Activated CD4-positive, alpha-beta T cell treated with anti-CD3 and anti-CD28 coated beads, Interleukin-2, amount 10 ng/mL, durations not matched to agents 24 days and 14 days (primary cell): ENCODE measurements at places on chromosomes 1 and 21. TPM values are rescaled to one million over a fixed set of nuclear protein-coding genes. Genes with fewer than 3 reads are reported as not detected.

The CTTNBP2NL gene
- 3.9 and 4.1 TPM in 2 replicates for total RNA-seq

GRCh38 chr1:157380523-157380922 lies 171.8 kb downstream of the FCRL5 start:
- no peak for DNase-seq

- DNase-seq: no peak
Measured at GRCh38 chr1:16421201-16421600, 16.0 kb downstream of the SPATA21 start.

The LRRC8B gene
- 74.5 and 76.8 TPM in 2 replicates for total RNA-seq

DNA sequence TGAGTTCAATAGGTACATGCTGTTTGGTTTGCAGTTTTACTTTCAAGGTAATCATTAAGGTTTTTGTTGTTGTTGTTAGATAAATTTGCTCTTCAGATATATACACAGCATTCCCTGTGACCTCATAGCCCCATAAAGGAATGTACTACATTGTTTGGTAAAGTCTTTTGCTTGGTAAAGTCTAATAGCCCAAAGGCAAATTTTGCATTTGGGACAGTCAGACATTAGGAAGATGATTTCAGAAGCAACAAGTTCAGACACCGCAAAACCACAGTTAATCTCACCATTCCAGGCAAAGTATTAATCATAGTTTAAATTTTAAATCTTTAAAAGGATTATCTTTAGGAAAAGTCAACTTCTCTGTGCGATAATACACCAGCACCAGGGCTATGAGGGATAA lies 32.6 kb upstream of the PYHIN1 start:
- no peak for DNase-seq

GRCh38 chr1:74714429-74715235 lies 18.2 kb downstream of the CRYZ start:
- no peak for DNase-seq

The S100A12 gene
- total RNA-seq: not detected in 2 replicates

DNA sequence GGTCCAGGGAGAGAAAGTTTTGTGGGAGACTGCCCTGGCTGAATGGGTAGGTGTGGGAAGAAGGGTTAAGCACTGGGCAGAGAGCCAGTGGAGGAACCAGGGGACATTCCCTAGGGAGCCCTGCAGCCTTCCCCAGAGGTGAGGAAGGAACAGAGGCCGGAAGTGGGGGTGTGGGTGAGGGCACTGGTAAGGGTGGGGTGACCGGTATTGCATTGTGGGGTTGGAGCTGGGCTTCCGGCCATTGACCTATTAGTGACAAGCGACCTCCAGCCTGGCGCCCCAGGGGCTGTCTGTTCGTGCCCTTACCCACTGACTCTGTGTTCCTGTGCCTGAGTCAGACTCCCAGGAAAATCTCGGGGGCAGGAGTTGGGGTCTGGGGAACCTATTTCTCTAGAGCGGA lies 3.5 kb upstream of the TSPAN1 start:
- no peak for DNase-seq

DNA sequence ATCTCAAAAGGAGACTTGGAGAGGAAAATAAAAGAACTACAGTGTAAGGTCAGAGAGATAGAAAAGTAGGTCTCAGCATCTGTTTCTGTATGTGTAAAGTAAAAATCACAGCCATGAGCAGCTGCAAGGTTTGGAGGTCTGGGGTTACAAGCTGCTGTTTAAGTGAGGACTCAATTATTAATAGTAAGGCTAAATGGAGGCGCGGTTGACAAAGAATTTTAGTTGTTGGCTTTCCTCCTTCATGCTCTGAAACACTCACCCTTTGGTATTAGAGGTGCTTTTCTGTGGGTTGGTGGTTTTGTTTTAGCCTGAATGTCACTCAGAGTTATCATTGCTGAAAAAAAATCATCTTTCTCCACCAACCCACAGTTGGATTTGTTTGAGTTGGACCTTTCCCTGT lies 59.8 kb upstream of the HAO2 start:
- peak; percentile 17 for DNase-seq

DNA sequence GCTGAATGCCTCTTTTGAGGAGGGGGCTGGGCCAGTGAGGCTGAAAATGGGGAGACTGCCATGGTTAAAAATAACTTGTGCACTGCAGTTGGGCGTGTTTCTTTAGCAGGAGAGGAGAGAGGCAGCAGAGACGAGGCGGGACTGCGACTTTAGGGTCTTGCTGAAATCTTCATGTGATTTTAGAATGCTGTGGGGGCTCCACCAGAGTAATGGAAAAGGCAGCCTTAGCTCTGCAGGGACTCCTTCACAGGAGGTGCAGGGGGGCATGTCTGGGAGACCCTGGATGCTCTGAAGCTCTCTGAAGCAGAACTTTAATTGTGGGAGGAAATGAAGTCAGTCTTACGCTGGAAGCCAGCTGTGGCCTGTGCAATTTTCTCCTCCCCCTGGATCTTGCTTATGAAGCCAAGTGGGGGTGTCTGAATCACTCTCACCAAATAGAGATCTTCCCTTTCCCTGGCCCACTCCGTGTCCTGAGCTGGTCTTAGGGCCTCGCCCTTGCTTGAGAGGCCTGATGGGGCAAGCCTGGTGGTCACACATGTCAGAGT lies 60.8 kb downstream of the NDUFS5 start:
- DNase-seq: no peak

- no peak for DNase-seq
Measured at GRCh38 chr1:227124473-227124872, 184.4 kb downstream of the COQ8A start.

DNA sequence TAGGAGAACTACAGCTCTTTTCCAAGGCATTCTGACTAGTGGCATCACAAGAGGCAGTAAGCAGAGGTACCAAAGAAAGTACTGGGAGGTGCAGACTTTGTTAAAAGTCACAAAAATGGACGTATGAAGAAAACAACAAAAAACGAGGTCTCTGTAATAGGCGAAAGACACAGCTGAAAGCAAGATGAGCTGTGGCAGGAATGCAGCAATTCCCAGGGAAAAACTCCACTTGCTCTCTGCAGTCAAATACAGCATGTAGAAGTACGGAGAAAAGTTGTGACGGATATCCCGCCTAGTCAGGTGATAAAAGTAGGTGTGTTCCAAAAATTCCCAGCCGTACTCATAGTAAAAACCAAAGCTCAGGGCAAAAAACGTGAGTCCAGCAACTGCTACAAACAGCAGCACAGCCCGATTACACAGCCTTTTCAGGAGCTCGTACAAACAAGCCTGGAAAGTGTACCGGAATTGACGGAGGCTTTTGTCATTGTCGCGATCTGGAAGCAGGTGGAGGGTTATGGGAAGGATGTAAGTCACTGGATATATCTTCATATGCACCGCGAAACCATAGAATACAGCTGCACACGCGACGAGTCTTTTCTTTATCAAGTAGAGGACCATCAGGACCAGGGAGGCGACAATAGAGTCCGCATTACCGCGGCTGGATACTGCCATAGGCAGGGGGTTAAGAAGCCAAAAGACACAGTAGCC lies 979 bp downstream of the PIGM start:
- DNase-seq: no peak

- no peak for DNase-seq
Measured at GRCh38 chr1:222181191-222181590, 366.7 kb downstream of the HHIPL2 start.

DNA sequence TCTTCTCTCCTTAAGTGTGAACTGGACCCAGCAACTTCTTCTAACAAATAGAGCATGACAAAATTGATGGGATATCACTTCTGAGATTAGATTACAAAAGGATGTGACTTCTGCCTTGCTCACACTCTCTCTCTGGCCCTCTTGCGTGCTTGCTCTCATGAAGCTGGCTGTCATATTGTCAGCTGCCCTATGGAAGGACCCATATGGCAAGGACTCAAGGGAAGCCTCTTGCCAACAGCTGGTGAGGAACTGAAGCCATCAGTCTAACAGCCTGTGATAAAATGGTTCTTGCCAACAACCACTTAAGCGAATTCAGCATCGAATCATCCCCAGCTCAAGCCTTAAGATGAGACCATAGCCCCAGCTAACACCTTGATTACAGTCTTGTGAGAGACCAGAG lies 4.8 kb upstream of the TLR5 start:
- DNase-seq: no peak

GRCh38 chr1:170853302-170853701 lies 82.0 kb upstream of the MROH9 start:
- no peak for DNase-seq

The IFNLR1 gene
- 5.3 and 5.6 TPM in 2 replicates for total RNA-seq

DNA sequence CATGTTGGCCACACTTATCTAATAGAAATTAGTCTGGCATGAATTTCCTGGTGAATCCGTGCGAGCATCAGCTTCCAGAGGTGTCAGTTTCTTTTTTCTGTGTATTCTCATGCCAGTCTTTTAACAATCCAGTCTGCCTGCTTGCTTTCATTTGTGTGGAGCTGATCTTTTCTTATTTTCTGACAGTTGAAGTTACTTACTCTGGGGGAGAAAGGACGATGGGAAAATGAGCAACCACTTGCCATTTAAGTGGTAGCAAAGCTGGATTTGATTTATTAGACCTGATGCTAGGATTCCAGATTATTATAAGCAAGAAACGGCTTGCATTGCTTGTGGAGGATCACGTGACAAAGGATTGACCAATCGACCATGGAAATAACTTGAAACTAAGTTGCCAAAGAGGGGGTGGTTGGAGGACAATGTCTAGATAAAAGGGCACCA lies 24.3 kb upstream of the APP start:
- no peak for DNase-seq

DNA sequence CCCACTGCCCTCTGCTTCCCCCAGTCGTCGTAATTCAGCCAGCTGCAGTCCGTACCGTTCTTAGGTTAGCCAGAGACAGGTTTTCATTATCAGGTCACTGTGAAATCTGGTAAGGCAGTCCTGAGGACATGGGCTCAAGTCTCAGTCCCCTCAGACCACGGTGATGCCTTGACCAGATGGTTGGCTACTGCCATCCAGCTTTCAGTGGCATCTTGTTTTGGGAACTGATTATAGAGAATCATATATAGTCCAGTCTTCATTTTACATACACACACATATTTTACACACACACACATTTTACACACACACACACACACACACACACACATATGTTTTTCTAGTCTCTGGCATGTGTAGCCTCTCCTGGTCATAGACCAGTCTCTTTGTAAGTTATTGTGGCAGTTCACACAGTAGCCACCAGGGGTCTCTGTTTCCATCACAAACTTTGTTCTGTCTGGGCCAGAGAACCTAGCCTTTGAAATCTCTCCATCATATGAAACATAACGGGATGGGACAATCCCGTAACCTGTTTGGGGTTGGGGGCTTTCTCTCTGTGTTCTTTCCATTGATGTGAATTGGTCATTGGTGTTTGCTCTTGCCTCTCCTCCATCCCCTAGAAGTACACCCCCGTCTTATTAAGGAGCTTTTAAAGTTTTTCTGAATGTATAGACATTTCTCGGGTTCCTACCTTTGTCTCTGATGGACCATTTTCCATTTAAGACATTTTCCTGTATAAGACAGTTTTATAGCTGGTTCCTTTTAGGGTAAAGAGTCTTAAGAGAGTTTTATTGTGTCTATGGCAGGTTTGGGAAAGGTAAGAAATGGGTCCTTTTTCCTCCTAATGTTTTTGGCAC lies 8.4 kb upstream of the IKBKE start:
- DNase-seq: peak; percentile 94

The CD1E gene
- total RNA-seq: not detected in 2 replicates

The ESPN gene
- total RNA-seq: 0.49 and 1.3 TPM in 2 replicates

- no peak for DNase-seq
Measured at GRCh38 chr1:119964673-119965363, 68.5 kb upstream of the ADAM30 start.

The IBA57 gene
- total RNA-seq: 10.8 and 11.4 TPM in 2 replicates

- no peak for DNase-seq
Measured at GRCh38 chr1:85202092-85202863, 1.5 kb upstream of the SYDE2 start.

The OR2L8 gene
- not detected in 2 replicates for total RNA-seq

The HJV gene
- total RNA-seq: not detected in 2 replicates

The SEMA6C gene
- total RNA-seq: 2.3 and 2.5 TPM in 2 replicates

- DNase-seq: no peak
Measured at GRCh38 chr21:44305691-44306090, 5.8 kb downstream of the PFKL start.

GRCh38 chr1:228752675-228753265 lies 17.5 kb downstream of the RHOU start:
- DNase-seq: no peak

DNA sequence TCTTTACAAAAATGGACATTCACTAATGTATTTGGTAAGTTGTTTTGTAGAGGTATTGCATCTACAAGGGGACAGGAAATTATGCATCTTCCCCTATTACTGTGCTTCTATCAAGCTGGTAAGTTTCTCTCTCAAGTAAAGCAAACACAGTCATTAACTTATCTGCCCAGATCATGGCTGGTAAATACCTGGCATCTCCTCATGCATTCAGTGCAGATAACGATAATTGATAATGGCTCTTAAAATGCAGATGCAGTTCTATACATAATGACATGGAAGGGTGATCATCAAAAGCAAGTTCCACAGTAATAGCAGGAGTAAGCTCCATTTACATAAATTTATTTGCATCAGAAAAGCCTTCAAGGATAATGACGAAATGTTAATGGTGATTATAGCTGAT lies 122.4 kb downstream of the SIPA1L2 start:
- no peak for DNase-seq

The SLAMF7 gene
- total RNA-seq: 18.4 and 20.7 TPM in 2 replicates

The ZNF697 gene
- total RNA-seq: 4.5 and 4.8 TPM in 2 replicates

The LCE3D gene
- not detected in 2 replicates for total RNA-seq

DNA sequence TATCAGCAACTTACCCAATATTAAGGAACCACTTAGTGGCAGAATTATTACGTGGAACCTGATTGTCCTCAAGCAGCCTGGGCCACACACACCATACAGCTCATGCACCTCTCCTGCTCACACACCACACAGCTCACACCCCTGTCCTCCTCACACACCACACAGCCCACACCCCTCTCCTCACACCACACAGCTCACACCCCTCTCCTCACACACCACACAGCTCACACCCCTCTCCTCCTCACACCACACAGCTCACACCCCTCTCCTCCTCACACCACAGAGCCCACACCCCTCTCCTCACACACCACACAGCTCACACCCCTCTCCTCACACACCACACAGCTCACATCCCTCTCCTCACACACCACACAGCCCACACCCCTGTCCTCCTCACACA lies 36.8 kb upstream of the LAMC2 start:
- no peak for DNase-seq

DNA sequence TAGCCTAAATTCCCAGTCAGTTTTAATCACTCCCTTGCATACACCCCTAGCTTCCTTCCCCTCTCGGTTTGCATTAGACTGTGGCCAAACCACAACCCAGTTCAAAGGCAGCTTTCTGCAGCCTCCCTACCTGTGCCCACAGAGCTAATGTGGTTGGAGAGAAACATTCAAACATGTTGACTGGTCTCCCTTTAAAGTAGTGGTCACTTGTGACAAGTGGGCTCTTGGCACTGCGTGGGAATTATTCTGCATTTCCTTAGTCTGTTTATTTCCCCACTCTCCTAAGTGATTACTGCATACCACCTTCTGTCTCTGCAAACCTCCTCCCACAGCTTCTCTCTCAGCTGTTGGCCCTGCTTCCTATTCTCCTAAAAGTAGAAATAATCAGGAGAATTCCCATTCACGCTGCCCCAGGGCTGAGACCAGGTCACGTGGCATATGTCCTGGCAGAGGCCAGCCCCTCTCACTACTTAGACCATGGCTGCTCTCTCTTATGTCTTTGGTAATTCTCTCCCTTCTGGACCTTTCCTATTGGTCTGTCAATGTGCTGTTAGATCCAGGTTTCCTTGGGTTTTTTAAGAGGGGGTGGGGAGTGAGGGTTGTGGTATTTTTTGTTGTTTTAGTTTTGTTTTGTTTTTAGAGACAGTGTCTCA lies 38.4 kb upstream of the CD101 start:
- DNase-seq: peak; percentile 70
